Heart left ventricle (tissue), 16 donors: ENCODE measurements at places on chromosomes 3 and 15. TPM values are rescaled to one million over a fixed set of nuclear protein-coding genes. Genes with fewer than 3 reads are reported as not detected.

- no peak for DNase-seq
- no peaks in the 10 kb centered on the region for H3K27me3 ChIP-seq
- H3K36me3 ChIP-seq: no peaks in the 10 kb centered on the region
- no peak overlapping the region for H3K27ac ChIP-seq
- H3K4me3 ChIP-seq: no peak overlapping the region
Observed at GRCh38 chr3:51190827-51191226, 194.3 kb upstream of the MANF start.

GRCh38 chr15:22958487-22959280, 21.5 kb downstream of the CYFIP1 start:
- no peaks in the 10 kb centered on the region for H3K36me3 ChIP-seq
- H3K27me3 ChIP-seq: no peaks in the 10 kb centered on the region
- no peak overlapping the region for H3K27ac ChIP-seq

DNA sequence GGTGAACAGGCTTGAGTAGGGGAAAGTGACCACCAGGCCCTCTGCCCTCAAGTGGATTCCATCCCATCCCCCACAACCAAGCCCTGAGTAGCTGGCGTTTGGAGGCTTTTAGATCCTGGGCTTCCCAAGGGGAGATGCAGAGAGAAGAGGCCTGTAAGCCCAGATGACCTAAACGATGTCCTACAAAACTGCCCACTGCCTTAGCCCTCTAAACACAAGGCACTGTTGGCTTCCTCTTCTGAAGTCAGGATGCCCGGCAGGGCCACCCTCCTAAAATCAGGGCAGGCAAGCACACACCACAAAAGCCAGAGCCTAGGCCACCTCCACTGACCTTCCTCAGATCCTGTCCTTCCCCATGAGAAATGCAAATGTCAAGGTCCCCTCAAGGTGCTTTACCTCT, 68.6 kb downstream of the ADCY5 start:
- H3K27me3 ChIP-seq: no peaks in the 10 kb centered on the region
- H3K36me3 ChIP-seq: no peaks in the 10 kb centered on the region
- no peak for DNase-seq
- H3K27ac ChIP-seq: peak overlapping the region; percentile 91
- no peak overlapping the region for H3K4me3 ChIP-seq

DNA sequence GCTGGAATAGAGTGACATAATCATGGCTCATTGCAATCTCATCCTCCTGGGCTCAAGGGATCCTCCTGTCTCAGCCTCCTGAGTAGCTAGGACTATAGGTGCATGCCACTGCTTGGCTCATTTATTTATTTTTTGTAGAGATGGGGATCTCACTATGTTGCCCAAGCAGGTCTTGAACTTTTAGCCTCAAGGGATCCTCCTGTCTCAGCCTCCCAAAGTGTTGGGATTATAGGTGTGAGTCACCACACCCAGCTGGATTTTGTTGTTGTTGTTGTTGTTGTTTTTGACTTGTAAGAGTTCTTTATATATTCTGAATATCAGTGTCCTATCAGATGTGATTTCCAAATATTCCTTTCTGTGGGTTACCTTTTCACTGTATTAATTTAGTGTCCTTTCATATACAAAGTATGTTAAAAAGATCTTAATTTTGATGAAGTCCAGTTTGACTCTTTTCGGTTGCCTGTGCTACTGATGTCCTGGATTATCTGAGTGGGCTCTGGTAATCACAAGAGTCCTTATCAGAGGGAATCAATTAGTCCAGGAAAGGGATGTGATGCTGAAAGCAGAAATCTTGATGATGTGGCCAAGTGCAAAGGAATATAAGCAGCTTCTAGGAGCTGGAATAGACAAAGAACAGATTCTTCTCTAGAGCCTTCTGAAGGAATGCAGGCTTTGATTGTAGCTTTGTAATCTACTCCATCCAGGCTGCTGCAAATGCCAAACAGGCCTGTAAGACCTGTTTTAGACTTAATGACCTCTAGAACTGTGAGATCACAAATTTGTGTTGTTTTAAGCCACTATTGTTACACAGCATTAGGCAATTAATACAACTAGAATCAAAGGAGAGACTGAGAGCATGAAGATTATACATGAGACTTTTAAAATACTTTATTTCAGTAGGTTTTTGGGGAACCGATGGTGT, 30.2 kb downstream of the NCK1 start:
- H3K4me3 ChIP-seq: no peak overlapping the region
- H3K4me1 ChIP-seq: peaks cover 10% of the 10 kb centered on the region
- no peak for DNase-seq
- H3K27ac ChIP-seq: no peak overlapping the region

DNA sequence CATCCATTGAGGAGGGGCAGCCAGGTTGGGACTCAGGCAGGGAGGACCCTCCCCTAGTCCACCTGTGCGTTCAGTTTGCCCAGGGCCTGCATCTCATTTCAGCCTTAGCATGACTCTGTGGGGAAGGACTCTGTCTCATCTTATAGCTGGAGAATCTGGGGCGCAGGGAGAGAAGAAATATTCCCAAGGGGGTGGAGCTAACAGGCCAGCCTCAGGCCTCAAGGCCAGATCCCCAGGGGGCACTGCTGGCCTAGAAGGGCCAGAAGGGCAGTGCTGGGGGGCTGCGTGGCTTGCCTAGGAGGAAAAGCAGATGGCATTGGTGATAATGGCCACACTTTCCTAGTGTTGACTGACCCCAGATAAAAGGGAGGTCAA, 10.9 kb downstream of the AMOTL2 start:
- peaks cover 30% of the 10 kb centered on the region for H3K4me1 ChIP-seq
- no peaks in the 10 kb centered on the region for H3K27me3 ChIP-seq
- peak overlapping the region; percentile 97 for H3K27ac ChIP-seq

GRCh38 chr15:101049282-101049681, 130.1 kb downstream of the LRRK1 start:
- no peaks in the 10 kb centered on the region for H3K4me1 ChIP-seq
- H3K27me3 ChIP-seq: no peaks in the 10 kb centered on the region
- H3K36me3 ChIP-seq: peaks cover 73% of the 10 kb centered on the region
- H3K27ac ChIP-seq: no peak overlapping the region

- peaks cover 7% of the 10 kb centered on the region for H3K4me1 ChIP-seq
- H3K27ac ChIP-seq: no peak overlapping the region
- peaks cover 21% of the 10 kb centered on the region for H3K36me3 ChIP-seq
- no peak overlapping the region for H3K4me3 ChIP-seq
- DNase-seq: peak; percentile 75
Observed at GRCh38 chr3:194587438-194587931, 45.7 kb downstream of the TMEM44 start.

GRCh38 chr3:126259411-126260391, 79.3 kb upstream of the ALDH1L1 start:
- peak overlapping the region; percentile 36 for H3K27ac ChIP-seq
- DNase-seq: peak; percentile 76
- no peaks in the 10 kb centered on the region for H3K36me3 ChIP-seq
- H3K4me1 ChIP-seq: no peaks in the 10 kb centered on the region
- H3K27me3 ChIP-seq: no peaks in the 10 kb centered on the region

DNA sequence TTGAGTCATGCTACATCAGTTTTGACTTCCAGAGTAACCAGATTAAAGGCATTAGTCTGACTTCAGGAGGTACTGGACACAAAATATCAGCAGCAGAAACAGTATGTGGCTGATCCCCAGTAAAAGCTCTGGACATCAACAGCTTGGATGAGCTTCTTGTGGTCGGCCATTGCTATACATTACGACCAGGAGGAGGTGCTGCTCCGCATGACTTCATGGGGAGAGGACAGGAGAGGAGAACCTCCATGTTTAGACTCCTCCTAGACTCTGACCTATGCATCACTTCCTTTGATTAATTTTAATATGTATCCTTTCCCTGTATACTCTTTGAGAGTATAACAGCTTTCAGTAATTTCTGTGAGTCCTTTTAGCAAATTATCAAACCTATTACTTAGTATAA, 285.6 kb upstream of the ARHGEF26 start:
- H3K4me1 ChIP-seq: no peaks in the 10 kb centered on the region
- no peaks in the 10 kb centered on the region for H3K36me3 ChIP-seq
- H3K27ac ChIP-seq: no peak overlapping the region
- no peak for DNase-seq

- H3K27me3 ChIP-seq: no peaks in the 10 kb centered on the region
- H3K4me1 ChIP-seq: peaks cover 80% of the 10 kb centered on the region
- no peak for DNase-seq
- peak overlapping the region; percentile 62 for H3K27ac ChIP-seq
- H3K4me3 ChIP-seq: no peak overlapping the region
- H3K36me3 ChIP-seq: peaks cover 82% of the 10 kb centered on the region
Observed at GRCh38 chr15:64690008-64690407, 85.4 kb downstream of the RBPMS2 start.

DNA sequence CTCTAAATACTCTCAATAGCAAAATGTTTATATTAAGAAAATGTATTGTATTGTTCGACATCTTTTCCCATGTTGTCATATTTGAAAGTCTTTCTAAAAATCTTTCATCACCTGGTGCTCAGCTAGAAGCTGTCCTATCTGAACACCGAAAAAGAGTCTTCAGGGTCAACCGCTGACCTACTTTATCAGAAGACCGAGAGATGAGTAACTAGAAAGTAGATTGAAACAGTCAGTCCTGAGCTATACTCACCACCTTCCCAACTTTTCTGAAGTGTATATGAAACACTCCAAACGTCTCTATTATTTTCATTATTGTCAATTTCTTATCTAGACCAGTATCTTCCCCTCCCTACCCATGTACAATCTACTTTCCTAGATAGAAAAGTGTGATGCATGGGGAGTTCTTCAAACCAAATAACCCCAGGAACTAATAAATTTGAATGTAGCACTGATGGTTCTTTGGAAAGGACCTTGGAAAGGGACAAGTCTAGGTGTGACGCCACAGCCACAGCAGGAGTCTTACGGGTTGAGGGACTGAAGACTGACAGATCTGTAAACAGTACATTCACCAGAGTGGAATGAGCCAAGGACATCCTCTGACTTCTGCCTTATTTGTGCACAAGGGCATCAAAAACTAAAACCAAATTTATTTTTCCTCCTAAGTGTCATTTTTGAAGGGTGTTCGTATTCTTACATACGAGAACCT, 58.6 kb downstream of the TMOD3 start:
- no peak overlapping the region for H3K27ac ChIP-seq
- peaks cover 10% of the 10 kb centered on the region for H3K36me3 ChIP-seq
- peaks cover 16% of the 10 kb centered on the region for H3K4me1 ChIP-seq
- DNase-seq: no peak
- H3K4me3 ChIP-seq: no peak overlapping the region

- H3K4me1 ChIP-seq: no peaks in the 10 kb centered on the region
- H3K27me3 ChIP-seq: no peaks in the 10 kb centered on the region
- DNase-seq: no peak
- H3K27ac ChIP-seq: no peak overlapping the region
Observed at GRCh38 chr3:174321548-174321947, 537.6 kb upstream of the NAALADL2 start.

DNA sequence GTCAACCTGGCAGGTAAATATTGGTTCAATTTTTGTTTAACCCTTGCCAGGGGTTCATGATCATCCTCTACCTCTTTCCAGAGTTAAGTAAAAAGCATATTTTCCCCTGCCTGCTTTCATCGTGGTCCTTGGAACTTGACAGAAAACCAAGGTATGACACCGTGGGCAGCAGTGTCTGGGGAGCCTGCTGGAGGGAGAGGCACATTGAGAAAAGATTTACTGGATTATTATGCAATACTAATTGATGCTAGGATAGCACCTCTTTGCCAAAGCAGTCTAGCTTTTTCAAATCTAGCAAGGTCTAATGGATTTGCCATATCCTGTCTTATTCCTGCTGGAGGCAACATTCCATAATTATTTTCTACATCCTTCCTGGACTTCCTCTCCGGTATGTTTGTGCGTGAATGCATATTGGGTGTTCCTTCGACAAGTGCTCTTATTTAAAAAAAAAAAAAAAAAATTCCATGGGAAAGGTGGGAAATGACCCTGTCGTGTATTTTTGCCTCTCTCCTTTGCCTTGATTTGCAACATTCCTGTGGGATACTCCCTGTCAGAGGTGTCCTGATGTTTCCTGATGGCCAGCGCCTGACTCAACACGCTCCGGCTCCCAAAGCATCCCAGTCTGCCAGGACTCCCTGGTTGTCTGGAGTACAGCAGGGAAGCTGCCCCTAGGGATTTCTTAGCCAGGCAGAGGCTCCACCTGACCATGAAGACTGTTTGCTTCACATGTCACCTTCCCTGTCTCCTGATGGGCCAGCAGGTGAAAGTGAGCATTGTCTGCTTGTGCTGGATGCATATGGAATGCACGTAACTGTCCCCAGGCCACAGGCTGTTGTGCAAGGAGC, 6.3 kb downstream of the BHLHE40 start:
- DNase-seq: no peak
- H3K4me1 ChIP-seq: peaks cover 10% of the 10 kb centered on the region
- peaks cover 15% of the 10 kb centered on the region for H3K36me3 ChIP-seq
- H3K4me3 ChIP-seq: peak overlapping the region; percentile 99

DNA sequence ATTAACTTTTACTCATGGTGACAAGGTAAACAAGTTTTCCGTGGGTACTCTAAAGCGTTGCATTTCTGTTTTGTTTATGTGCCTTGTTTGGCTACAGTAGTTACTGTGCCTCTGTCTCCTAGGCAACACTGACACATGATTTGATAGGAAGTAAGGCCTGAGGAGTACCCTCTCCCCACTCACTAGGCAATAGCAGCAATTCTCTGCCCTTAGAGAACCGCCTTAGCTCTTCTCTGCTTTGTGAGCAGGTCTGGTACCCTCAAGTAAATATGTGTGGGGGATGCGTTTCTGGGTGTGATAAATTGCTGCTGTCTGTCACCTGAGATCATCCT, at the start of gene IL5RA:
Gene IL5RA, minus strand, starts transcription at position 76 of the 332 bp plus-strand sequence. CDS start 5,390 bp downstream, outside the sequence.
- H3K27ac ChIP-seq: no peak within 1 kb of the TSS
- no peak within 1 kb of the TSS for H3K4me3 ChIP-seq
- H3K36me3 ChIP-seq: no peaks in the 10 kb centered on the region
- H3K27me3 ChIP-seq: no peaks in the 10 kb centered on the region

DNA sequence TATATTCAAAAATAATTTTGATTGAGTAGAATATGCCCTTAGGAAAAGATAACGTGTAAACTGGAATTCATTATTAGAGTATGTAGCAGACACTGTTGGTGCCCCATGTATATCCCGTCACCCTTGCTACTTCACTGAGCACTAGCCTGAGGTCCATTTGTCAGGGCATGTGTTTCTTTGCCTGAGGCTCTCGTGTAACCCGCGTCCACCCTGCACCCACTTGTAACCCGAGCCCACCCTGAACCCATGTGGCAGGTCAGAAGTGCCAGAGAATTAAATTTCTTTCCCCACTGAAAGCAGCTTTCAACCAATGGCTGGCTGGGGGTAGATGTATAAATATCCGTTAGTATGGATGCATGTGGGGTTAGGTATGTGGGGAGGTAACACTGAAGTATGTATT, 474.2 kb upstream of the ZNF385D start:
- no peak for DNase-seq
- H3K27ac ChIP-seq: no peak overlapping the region
- H3K27me3 ChIP-seq: no peaks in the 10 kb centered on the region
- no peaks in the 10 kb centered on the region for H3K4me1 ChIP-seq
- no peaks in the 10 kb centered on the region for H3K36me3 ChIP-seq

- H3K27ac ChIP-seq: no peak overlapping the region
- no peak for DNase-seq
- no peaks in the 10 kb centered on the region for H3K36me3 ChIP-seq
- no peaks in the 10 kb centered on the region for H3K27me3 ChIP-seq
Observed at GRCh38 chr15:48354694-48355303, 23.6 kb downstream of the DUT start.

- H3K36me3 ChIP-seq: no peaks in the 10 kb centered on the region
- no peaks in the 10 kb centered on the region for H3K27me3 ChIP-seq
- no peak overlapping the region for H3K4me3 ChIP-seq
- DNase-seq: no peak
- no peak overlapping the region for H3K27ac ChIP-seq
Observed at GRCh38 chr15:48304398-48304797, 26.8 kb upstream of the DUT start.

The GOLGA8T gene
- total RNA-seq: not detected

The FAM174B gene
- total RNA-seq: 22.2 TPM

The MYO5C gene
- 1.8 TPM for total RNA-seq

The LDHAL6B gene
- total RNA-seq: not detected

The SLC12A1 gene
- total RNA-seq: not detected
